ENCODE measurements at places on chromosomes 7 and 10.

GRCh38 chr7:30727061-30727945 lies 24.6 kb upstream of the INMT start:
- DNase-seq, result no peak

- no peak for DNase-seq
These were observed 52.1 kb downstream of the PRF1 start for GRCh38 chr10:70550459-70550858.

DNA sequence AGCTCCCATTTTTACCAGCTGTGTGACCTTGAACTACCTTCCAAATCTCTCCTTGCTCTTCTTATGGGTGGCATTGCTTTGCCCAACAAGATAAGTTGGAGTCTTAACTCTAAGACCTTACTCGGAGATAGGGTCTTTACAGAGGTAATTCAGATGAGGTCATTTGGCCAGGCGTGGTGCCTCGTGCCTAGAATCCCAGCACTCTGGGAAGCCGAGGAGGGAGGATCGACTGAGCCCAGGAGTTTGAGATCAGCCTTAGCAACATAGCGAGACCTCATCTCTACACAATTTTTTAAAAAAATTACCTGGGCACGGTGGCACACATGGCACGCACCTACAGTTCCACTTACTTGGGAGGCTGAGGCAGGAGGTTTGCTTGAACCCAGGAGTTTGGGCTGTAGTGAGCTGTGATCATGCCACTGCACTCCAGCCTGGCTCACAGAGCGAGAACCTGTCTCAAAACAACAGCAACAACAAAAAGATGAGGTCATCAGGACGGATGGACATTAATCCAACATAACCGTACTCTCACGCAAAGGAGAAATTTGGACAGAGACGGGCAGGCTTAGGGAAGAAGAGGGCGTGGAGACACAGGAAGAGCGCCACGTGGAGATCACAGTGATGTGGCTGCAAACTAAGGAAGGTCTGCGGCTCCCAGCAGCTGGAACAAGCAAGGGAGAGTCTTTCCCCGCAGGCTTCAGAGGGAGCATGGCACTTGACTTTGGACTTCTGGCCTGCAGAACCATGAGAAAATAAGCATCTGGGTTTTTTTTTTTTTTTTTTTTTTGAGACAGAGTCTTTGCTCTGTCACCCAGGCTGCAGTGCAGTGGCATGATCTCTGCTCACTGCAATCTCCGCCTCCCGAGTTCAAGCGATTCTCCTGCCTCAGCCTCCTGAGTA lies 122.3 kb upstream of the CARD11 start:
- no peak for DNase-seq

DNA sequence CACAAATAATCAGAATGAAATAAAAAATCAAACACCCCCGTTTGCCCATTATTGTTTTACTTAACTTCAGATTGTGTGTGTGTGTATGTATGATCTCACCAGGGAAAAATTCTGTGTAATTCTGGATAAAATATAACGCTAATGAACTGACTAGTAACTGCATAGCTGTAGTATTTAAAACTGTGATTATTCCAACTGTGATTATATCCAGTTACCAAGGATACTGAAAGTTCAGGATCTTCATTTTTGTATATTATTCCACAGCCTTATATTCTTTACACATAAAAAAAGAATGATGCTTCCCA lies 2.9 kb downstream of the TWIST1 start:
- no peak for DNase-seq

- no peak for DNase-seq
These were observed 52.8 kb downstream of the PODXL start for GRCh38 chr7:131503639-131504038.

DNA sequence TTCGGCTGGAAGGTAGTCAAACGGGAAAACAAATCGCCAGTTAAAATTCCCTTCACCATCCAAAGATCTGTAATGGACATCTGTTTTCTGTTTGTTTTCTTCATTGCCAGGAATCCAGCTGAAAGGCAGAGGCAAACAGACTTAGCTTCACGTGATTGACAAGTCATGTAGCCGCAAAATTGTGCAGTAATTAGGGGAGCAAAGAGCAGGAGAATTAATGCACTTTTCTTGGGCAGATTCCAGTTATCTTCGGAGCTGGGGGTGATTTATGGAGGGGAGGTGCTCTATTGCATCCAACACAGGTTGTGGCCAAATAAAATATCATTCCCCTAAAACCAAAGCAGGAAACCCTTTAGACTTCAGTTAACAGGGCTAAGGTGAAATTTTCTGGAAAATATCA lies 162.2 kb downstream of the MYOF start:
- no peak for DNase-seq

GRCh38 chr10:43323245-43323644 lies 48.2 kb upstream of the FXYD4 start:
- DNase-seq, result no peak

- DNase-seq, result no peak
These were observed 94.6 kb downstream of the TACC2 start for GRCh38 chr10:122083478-122084025.
